ENCODE measurements at places on chromosomes 1 and 21. TPM values are rescaled to one million over a fixed set of nuclear protein-coding genes. Genes with fewer than 3 reads are reported as not detected.

Gene PPM1J
- 0.59 TPM for total RNA-seq

Gene RNU1-3
- total RNA-seq: 1,620 TPM

Gene SMPDL3B
- 0.21 TPM for total RNA-seq

Gene IL19
- total RNA-seq: not detected

Gene SPRR3
- total RNA-seq: not detected

- peaks cover 7% of the 10 kb centered on the region for H3K4me1 ChIP-seq
- H3K27ac ChIP-seq: no peak overlapping the region
- H3K4me3 ChIP-seq: no peak overlapping the region
- DNase-seq: no peak
Measured at GRCh38 chr1:81424061-81424460, 376.7 kb upstream of the ADGRL2 start.

- no peaks in the 10 kb centered on the region for H3K36me3 ChIP-seq
- H3K4me3 ChIP-seq: no peak overlapping the region
- no peak for DNase-seq
- peaks cover 3% of the 10 kb centered on the region for H3K4me1 ChIP-seq
Measured at GRCh38 chr1:200081151-200081968, 53.9 kb downstream of the NR5A2 start.

GRCh38 chr1:207024202-207025145, 8.1 kb downstream of the C1orf116 start:
- no peaks in the 10 kb centered on the region for H3K27me3 ChIP-seq
- peaks cover 56% of the 10 kb centered on the region for H3K4me1 ChIP-seq
- no peaks in the 10 kb centered on the region for H3K36me3 ChIP-seq
- peak overlapping the region; percentile 64 for H3K4me3 ChIP-seq
- DNase-seq: no peak
- H3K27ac ChIP-seq: peak overlapping the region; percentile 98

DNA sequence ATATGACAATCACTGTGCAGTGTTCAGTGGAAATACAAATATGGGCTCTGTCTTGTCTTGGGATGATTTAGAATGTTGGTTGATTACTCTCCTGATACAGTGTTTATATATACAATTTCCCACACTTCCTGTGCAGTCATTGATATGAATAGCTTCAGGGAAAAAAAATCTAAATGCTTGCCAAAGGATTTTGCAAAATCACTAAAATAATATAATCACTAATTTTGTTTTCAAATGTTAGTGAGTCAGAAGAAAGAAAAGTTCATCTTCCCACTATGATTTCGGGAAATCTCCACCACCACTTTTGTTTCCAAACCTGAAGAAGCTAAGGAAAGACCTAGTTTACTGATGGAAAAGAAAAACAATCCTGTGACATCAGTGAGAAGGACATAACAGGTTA, 32.1 kb upstream of the CHRM3 start:
- no peaks in the 10 kb centered on the region for H3K36me3 ChIP-seq
- DNase-seq: no peak
- no peak overlapping the region for H3K4me3 ChIP-seq
- peaks cover 4% of the 10 kb centered on the region for H3K27me3 ChIP-seq

- H3K36me3 ChIP-seq: peaks cover 58% of the 10 kb centered on the region
- DNase-seq: no peak
- H3K27me3 ChIP-seq: no peaks in the 10 kb centered on the region
- H3K4me1 ChIP-seq: no peaks in the 10 kb centered on the region
- peak overlapping the region; percentile 45 for H3K27ac ChIP-seq
Measured at GRCh38 chr1:19112891-19113696, 97.0 kb downstream of the UBR4 start.

GRCh38 chr1:160127865-160128523, 12.4 kb downstream of the ATP1A2 start:
- DNase-seq: no peak
- peaks cover 16% of the 10 kb centered on the region for H3K27me3 ChIP-seq
- H3K36me3 ChIP-seq: peaks cover 6% of the 10 kb centered on the region
- H3K27ac ChIP-seq: peak overlapping the region; percentile 53

GRCh38 chr1:206663832-206664652, 20.7 kb upstream of the MAPKAPK2 start:
- no peak overlapping the region for H3K27ac ChIP-seq
- peak overlapping the region; percentile 34 for H3K4me3 ChIP-seq
- no peak for DNase-seq
- peaks cover 54% of the 10 kb centered on the region for H3K27me3 ChIP-seq
- peaks cover 3% of the 10 kb centered on the region for H3K4me1 ChIP-seq
- H3K36me3 ChIP-seq: no peaks in the 10 kb centered on the region

DNA sequence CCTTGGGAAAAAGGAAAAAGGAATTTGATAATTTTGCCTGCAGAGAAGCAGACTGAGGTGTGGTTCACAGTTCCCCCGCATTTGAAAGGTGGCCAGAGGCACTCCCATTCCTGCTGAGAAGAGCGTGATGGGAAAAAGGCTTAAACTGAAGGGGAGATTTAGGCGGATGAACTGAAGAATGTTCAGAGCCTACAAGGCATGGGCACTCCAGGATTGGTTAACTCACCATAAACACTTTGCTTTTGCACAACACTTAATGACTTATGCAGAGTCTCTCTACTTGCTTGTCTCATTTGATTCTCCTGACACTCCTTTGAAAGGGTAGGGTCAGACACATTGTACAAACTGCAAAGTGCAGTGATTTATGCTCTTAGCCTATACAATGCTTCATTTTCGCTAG, 119.6 kb upstream of the RUNX1 start:
- no peaks in the 10 kb centered on the region for H3K36me3 ChIP-seq
- H3K4me1 ChIP-seq: peaks cover 3% of the 10 kb centered on the region
- H3K27ac ChIP-seq: no peak overlapping the region
- H3K27me3 ChIP-seq: no peaks in the 10 kb centered on the region
- no peak overlapping the region for H3K4me3 ChIP-seq
- DNase-seq: no peak

GRCh38 chr1:179440971-179441370, 75.2 kb downstream of the AXDND1 start:
- H3K27ac ChIP-seq: no peak overlapping the region
- no peaks in the 10 kb centered on the region for H3K4me1 ChIP-seq
- no peak for DNase-seq

- peaks cover 1% of the 10 kb centered on the region for H3K36me3 ChIP-seq
- peaks cover 5% of the 10 kb centered on the region for H3K27me3 ChIP-seq
- DNase-seq: no peak
- H3K4me3 ChIP-seq: no peak overlapping the region
- no peaks in the 10 kb centered on the region for H3K4me1 ChIP-seq
Measured at GRCh38 chr1:69230208-69230607, 337.5 kb upstream of the LRRC7 start.

- H3K27ac ChIP-seq: no peak overlapping the region
- H3K4me3 ChIP-seq: no peak overlapping the region
- no peak for DNase-seq
- peaks cover 13% of the 10 kb centered on the region for H3K27me3 ChIP-seq
Measured at GRCh38 chr1:209030454-209031167, 552.9 kb upstream of the CAMK1G start.

- H3K36me3 ChIP-seq: peaks cover 39% of the 10 kb centered on the region
- H3K27me3 ChIP-seq: no peaks in the 10 kb centered on the region
- no peak overlapping the region for H3K27ac ChIP-seq
- no peak for DNase-seq
- H3K4me1 ChIP-seq: peaks cover 11% of the 10 kb centered on the region
Measured at GRCh38 chr1:248815407-248816034, 10.2 kb downstream of the SH3BP5L start.

DNA sequence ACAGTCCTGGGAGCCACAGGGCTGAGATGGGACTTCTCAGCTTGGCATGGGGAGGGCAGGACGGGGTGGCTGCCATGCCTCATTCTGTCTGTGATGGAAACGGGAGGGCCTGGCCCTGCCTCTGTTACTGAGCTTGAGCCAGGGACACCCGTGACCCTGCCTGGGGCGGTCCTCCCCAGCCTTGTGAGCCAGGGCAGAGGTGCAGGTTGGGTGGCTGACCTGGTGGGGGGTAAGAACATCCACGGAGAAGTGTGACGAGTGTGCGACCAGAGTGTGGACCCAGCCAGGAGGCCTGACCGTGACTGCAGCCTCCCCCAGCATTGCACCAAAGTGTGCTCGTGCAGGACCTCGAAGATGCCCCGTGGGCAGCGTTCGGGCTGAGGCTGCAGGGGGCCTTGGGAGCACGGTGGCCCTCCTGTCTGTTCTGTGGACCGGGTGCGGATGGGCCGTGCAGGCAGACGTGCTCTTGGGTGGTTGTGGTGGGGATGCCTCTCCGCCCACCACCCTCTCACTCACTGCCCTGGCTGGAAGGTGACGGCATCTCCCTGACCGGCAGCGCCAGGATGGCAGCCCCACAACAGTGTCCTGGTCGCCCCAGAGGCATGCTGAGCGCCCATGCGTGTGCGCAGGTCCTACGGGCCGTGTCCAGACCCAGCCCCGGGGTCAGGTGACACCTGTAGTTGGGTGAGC, 45.4 kb downstream of the SKI start:
- DNase-seq: peak; percentile 92
- peak overlapping the region; percentile 57 for H3K27ac ChIP-seq
- H3K27me3 ChIP-seq: no peaks in the 10 kb centered on the region
- no peak overlapping the region for H3K4me3 ChIP-seq
- H3K4me1 ChIP-seq: peaks cover 79% of the 10 kb centered on the region

DNA sequence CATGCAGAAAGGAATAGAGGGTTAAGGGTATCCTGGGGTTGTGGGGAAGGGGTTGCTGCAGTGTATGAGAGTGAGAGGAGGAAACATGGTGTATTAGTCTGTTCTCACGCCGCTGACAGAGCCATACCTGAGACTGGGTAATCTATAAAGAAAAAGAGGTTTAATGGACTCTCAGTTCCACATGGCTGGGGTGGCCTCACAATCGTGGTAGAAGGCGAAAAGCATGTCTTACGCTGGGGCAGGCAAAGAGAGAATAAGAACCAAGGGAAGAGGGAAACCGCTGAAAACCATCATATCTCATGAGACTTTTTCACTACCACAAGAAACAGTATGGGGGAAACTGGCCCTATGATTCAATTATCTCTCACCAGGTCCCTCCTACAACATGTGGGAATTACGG, 17.7 kb downstream of the OSBPL9 start:
- H3K4me3 ChIP-seq: no peak overlapping the region
- DNase-seq: no peak
- H3K36me3 ChIP-seq: no peaks in the 10 kb centered on the region

GRCh38 chr1:5667513-5668325, 324.5 kb downstream of the NPHP4 start:
- H3K27me3 ChIP-seq: no peaks in the 10 kb centered on the region
- H3K4me1 ChIP-seq: no peaks in the 10 kb centered on the region
- H3K4me3 ChIP-seq: no peak overlapping the region
- DNase-seq: no peak

- no peaks in the 10 kb centered on the region for H3K4me1 ChIP-seq
- no peak overlapping the region for H3K27ac ChIP-seq
- no peak overlapping the region for H3K4me3 ChIP-seq
- peaks cover 10% of the 10 kb centered on the region for H3K36me3 ChIP-seq
- no peak for DNase-seq
- H3K27me3 ChIP-seq: no peaks in the 10 kb centered on the region
Measured at GRCh38 chr1:248851390-248851789, 7.5 kb downstream of the ZNF692 start.

GRCh38 chr1:160405331-160405877, 5.0 kb downstream of the VANGL2 start:
- no peaks in the 10 kb centered on the region for H3K36me3 ChIP-seq
- no peak overlapping the region for H3K27ac ChIP-seq
- DNase-seq: no peak
- H3K4me1 ChIP-seq: peaks cover 19% of the 10 kb centered on the region
- H3K4me3 ChIP-seq: no peak overlapping the region

DNA sequence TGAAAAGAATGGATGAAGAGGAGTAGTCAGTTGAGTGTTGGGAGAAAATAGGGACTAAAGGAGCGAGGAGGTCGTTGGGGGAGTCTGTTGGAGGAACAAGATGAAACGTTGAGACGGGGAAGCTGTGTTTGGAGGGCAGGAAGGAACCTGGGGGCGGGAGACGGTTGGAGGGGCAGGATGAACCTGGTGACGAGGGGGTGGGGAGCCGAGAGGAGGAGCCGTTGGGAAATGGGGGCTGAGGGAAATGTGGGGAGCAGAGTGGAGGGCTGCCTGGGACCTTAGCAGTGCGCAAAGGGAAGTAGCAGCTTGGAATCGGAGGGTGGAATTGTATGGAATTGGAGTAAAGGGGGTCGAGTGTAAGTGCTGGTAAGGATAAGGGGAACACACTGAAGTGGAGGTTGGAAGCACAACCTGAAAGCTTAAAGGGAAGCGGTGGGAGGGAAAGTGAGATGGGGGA, 630 bp downstream of the MTF2 start:
- peaks cover 50% of the 10 kb centered on the region for H3K4me1 ChIP-seq
- H3K4me3 ChIP-seq: peak overlapping the region; percentile 100
- no peaks in the 10 kb centered on the region for H3K27me3 ChIP-seq
- peaks cover 2% of the 10 kb centered on the region for H3K36me3 ChIP-seq

DNA sequence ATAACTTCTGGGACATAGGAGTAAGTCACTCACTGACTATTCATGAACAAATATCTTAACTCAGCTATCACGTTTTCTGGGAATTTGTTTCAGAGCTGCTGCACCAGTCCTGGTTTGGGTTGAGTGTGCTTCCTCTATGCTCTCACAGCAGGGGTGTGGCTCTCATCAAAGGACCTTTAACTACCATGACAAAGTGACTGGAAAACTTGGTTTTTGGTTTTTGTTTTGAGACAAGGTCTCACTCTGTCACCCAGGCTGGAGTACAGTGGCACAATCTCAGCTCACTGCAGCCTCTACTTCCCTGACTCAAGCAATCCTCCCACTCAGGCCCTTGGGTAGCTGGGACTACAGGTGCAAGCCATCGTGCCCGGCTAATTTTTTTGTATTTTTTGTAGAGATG, 4.1 kb downstream of the ILDR2 start:
- H3K36me3 ChIP-seq: no peaks in the 10 kb centered on the region
- no peak overlapping the region for H3K4me3 ChIP-seq
- no peak overlapping the region for H3K27ac ChIP-seq
- DNase-seq: no peak
- peaks cover 11% of the 10 kb centered on the region for H3K4me1 ChIP-seq
- peaks cover 74% of the 10 kb centered on the region for H3K27me3 ChIP-seq

DNA sequence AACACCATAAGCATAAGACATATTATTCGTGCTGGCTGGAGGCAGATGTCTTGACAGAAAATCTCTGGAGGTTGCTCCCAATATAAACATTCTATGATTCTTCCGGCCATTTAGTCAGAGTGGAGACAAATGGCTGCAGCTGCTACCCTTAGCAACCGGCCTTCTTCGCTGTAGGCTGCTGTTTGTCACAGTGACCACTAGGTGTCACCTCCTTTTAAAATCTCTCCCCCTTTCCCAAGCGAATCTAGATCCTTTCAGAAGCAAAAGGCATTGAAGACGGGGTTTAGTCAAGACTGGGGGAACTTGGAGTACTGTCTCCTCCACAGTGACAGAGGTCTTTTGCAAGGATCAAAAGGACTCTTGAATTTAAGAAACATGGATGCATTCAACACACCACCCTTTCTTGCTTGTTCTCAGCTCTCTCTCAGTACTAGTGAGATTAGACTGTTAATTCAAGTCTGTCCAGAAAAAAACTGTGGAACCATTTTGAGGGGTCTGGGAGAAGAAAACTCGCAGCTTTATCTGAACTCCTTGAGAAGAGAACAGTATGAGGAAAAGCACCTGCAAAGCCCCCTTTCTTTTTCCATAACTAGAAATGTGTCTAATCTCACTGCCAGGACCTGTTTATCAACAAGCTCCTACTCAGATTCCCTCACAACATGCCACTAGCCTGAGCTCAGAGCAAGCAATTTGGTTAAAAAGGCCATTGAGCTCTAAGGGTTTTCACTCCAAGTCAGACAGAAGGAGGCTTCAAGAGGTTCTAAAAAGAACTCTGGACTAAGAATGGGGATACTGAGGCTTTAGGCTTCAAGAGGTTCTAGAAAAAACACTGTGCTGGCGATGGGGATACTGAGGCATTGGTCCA, 408.3 kb upstream of the PLXNA2 start:
- H3K27me3 ChIP-seq: peaks cover 35% of the 10 kb centered on the region
- peaks cover 2% of the 10 kb centered on the region for H3K4me1 ChIP-seq
- H3K27ac ChIP-seq: no peak overlapping the region
- no peak for DNase-seq
- H3K4me3 ChIP-seq: no peak overlapping the region
- no peaks in the 10 kb centered on the region for H3K36me3 ChIP-seq
